ENCODE measurements at places on chromosomes 1 and 21.

- DNase-seq: no peak
Observed at GRCh38 chr1:17933971-17934370, 173.6 kb upstream of the IGSF21 start.

- DNase-seq: peak; percentile 20
Observed at GRCh38 chr1:169368406-169368769, 393 bp downstream of the BLZF1 start.

GRCh38 chr1:99645699-99646531 is at the start of gene PALMD:
Gene PALMD, plus strand, starts transcription at chr1:99646113. Its CDS starts 205 bp downstream, at chr1:99646318.
- DNase-seq: no peak

GRCh38 chr1:73979684-73980083 is 218.3 kb downstream of the LRRIQ3 start:
- no peak for DNase-seq
